ENCODE measurements at places on chromosomes 7 and 10.

DNA sequence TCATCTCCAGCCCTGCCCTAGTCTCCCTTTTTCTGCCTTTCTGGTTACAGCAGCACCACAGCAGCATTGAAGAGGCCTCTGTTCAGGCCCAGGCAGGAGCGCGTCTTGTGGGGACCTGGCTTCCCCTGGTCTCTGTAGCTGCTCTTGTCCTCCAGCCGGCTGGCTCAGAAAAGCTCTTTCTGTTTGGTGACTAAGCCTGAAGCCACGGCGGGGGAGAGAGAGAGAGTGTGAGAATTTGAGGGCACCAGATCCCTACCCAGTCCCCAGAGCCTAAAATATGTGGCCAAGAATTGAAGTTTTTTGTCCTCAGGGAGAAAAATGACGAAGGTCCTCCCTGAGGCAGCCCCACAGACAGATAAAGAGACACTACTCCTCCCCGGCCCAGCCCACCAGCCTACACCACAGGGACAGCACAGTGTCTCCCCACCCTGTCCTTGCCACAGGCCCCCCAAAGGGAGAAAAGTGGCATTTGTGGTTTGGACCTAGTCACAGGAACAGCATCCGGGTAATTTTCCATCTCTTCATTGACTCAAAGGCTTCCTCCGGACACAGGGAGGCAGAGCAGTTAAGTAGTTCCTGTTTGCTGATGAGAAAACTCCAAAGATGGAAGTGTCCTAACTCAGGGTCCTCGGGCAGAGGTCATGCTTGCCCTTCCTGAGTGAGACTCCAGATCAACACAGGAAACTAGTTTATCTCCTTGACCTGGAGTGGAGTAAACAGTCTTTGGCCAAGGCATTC lies 13.3 kb upstream of the FAM180A start:
- DNase-seq: no peak

DNA sequence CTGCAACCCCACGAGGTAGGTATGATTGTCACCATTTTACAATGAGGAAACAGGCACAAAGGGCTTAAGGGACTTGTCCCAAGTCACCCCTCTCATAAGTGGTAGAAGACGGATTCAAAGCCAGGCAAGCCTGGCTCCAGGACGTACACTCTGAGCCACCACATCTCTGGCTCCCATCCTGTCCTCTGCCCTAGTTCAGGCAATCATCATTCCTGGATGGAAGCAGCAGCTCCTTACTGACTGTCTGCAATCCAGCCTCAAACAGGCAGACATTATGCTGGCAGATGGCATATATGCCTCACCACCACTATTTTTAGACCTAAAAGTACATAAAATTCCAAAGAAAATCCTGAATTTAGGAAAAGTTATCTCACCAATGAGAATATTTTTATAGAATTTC lies 100.7 kb downstream of the USP6NL start:
- no peak for DNase-seq

DNA sequence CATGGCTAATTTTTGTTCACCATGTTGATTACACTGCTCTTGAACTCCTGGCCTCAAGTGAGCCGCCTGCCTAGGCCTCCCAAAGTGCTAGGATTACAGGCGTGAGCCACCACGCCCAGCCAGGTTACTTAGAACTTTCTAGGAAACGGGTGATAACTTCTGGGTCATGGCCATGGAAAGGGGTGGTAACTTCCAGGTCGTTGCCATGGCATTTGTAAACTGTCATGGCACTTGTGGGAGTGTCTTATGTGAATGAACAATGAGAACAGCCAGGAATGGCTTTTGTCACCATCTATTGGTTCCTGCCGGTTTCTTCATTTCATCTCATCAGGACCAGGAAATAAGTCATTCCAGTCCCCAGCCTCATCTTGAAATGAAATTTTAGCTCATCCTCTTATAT lies 120.9 kb downstream of the SLC16A9 start:
- DNase-seq: no peak

- DNase-seq: no peak
Measured at GRCh38 chr10:68574051-68574450, 13.9 kb downstream of the TET1 start.

DNA sequence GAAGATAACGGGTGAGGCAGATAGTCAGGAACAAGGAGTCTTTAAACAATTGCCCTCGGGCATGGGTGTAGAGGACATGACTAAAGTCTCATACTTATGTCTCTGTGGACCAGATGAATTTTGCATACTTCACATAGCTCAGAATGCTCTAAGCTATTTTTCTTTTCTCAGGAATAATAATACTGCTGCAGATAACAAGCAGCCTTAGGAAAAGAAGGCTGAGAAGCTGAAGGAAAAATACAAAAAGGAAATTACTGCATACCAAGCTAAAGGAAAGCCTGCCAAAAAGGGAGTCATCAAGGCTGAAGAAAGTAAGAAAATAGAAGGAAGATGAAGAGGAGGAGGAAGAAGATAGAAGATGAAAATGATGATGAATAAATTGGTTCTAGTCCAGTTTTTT lies 13.4 kb upstream of the ERCC6 start:
- no peak for DNase-seq

- no peak for DNase-seq
Measured at GRCh38 chr7:24169077-24169624, 114.8 kb upstream of the NPY start.

DNA sequence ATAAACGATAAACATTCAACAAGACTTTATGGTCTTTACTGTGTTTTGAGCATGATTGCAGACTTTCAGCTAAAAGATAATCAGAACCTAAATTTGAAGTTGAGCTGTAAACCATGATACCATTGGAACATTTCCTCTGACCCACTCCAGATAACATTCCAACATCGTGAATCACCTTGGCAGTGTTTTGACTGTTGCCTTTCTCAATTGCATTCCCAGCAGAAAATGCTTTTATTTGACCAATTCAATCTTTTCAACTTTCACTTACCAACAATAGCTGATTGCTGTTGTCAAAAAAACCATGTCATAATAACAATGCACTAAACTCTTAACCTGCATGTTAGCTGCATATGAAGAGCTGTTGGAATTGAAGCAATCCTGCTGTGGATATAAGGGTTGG lies 165.5 kb downstream of the MDFIC start:
- no peak for DNase-seq

- DNase-seq: no peak
Measured at GRCh38 chr10:133195611-133196010, 34.4 kb upstream of the UTF1 start.

- no peak for DNase-seq
Measured at GRCh38 chr10:26235761-26236160, 19.2 kb downstream of the GAD2 start.

- no peak for DNase-seq
Measured at GRCh38 chr10:130190737-130191115, 54.5 kb downstream of the GLRX3 start.

DNA sequence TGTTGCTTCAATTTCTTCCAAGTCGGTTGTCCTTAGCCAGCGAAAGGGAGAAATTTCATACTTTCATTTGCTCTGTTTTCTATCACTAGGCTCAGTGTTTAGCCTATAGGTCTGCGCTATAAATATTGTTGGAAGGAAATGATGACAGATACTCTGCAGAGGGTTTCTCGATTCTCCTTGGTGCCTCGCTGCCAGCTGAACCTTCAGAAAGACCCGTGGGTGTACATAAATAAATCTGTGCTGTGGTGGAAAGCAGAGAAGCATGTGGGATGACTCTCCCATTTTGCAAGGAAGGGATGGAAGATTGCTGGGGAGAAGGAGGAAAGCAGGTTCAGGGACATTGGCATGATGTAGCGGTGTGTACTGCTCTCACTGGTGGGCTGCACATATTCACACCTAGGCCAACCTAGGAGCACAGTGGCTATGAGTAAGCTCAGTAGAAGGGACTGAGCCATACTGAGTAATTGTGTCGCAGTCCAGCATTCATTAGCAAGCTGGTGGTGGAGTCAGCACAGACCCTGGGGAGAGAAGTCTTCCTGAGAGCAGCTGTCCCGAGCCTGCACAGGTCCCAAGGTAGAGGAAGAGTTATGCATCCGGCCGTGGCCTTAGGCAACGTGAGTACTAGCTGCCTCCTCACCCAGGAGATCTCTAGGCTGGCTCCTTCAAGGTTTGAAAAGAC lies 50.5 kb downstream of the PNLIPRP3 start:
- no peak for DNase-seq

DNA sequence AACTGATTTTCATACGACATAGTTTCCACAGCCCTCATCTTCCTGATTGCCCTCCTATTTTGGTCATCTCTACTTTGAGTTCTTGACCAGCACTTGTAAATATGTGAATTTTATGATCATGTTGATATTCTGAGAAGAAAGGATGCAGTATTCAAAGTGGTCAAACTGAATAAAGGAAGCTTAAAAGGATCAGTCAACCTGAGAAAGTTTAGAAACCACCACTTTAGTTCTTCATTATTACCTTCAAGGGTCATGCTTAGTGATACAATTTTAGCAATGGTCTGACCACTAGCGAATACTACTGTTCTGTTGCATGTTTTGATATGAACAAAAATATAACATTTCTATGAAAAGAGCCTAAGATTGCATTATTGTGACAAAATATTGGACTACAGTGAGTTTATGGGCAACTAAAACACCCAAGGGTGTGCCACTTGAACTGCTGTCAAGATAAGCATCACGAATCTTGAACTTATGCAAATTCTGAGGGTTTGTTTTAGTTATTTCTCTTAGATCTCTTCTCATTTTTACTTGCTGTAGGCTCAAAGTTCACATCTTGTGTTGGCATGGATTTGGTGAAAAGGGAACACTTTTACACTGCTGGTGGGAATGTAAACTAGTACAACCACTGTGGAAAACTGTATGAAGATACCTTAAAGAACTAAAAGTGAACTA lies 247.7 kb downstream of the IPMK start:
- no peak for DNase-seq

DNA sequence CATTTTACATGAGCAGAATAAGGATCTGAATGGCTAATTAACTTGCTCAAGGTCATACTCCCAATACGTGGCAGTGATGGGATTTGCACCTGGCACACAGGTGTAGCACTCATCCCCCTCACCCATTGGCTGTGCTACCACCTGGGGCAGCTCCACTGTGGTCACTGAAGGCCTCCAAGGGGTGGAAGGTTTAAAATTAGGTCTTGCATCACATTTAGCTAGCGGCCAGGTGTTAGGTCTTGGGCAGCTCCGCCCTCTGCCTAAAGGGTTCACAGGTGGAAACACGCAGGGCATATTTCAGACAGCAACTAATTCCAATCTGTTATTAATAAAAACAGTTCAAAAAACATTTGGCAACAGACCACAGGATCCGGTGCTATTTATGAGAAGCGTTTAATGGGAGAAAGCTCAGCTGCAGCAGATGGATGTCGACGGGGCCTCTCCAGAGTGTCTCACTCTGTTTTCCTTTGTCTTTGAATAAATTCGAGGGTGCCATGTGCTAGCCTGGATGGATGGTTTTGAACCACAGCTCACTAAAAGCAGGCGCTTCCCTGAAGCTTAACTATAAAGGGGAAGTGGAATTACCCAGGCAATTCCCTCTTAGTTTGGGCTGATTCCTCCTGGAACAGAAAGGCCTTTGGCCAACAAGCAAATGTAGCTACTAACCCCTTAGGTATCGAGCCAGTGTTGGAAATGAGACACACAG lies 1017.6 kb downstream of the TYW1 start:
- DNase-seq: no peak

DNA sequence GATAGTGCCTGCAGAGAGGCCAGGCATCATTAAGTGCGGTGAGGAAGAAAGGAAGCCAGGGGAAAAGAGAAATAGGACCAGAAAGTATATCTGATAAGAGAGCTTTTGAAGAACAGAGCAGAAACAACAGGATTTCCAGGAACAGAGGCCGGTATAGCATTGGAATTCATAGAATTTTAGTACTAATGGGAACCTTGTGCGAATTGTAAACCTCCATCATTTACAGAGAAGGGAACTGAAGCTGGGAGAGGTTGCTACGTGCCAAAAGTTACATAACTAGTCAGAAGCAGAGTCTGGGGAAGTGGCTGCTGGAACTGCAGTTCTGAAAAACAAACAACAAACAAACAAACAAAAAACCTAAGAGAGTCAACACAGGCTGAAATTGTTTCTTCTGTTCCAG lies 5.4 kb upstream of the ZMYND11 start:
- DNase-seq: no peak

DNA sequence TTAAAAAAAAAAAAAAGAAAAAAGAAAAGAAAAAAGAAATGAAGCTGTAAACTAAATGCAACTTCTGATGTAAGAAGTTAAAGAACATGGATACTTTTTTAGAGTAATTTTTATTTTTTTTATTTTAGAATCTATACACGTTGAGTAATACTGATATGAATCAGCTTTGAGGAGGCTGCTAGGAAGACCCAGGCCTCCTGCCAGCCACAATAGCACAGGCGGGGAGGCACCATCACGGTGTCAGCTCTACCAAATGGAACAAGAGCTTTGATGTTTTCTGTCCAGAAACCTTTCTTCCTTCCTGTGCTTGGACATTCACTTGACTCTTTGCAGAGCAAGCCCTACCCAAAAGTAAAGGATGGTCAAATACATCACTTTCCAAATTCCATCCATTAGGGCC lies 45.3 kb upstream of the EGR2 start:
- no peak for DNase-seq

GRCh38 chr7:42913591-42913990 lies 1.7 kb upstream of the C7orf25 start:
- no peak for DNase-seq

- DNase-seq: no peak
Measured at GRCh38 chr7:25712500-25712899, 439.5 kb upstream of the NFE2L3 start.

DNA sequence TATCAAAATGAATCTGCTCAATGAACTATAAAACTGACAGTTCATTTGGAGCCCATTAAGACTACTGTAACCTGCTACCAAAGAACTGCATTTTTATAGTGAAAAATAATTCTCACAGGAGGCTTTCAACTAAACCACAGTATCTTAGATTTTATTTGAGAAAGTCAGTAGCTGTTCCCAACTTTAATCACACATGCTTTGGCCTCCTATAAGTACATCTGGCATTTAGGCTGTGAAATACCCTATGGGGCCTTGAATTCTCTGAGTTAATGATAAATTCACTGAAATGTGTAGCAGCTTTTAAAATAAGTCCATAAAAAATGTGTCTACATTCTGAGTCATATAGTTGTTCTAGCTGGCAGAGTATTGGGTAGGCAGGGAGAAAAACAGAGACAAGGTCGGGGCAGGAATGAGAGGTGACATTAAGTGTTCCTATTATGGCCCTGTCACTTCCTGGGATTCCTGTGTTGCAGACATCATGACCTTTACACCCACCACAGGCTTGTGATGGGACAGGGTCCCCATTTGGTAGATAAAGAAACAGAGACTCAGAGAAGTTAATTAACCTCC lies 588.8 kb downstream of the REEP3 start:
- no peak for DNase-seq

DNA sequence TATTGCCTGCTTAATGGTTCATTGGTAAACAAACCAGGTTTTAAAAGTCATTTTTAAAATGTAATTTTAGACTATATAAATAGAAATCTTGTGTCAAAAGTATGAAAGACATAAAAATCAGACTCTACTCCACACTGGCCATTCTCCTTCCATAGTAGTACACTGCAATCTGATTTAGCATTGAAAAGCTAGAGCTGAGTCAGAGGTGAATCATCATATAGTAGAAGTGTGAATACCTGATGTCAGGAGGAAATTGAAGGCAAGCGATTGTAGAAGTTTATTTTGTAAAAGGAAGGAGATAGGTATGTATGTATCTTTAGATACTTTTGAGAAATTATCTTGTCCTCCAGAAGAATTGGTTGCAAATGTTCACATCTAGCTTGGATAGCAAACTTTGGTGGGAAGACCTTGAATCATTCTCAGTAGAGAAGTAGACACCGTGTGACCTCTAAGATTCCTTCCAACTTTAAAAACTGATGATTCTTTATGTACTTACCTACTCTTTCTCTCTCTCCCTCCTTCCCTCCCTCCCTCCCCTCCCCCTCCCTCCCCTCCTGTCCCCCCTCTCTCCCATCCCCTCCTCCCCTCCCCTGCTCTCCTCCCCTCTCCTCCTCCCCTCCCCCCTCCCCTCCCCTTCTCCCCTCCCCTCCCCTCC lies 88.1 kb downstream of the BTAF1 start:
- DNase-seq: no peak

All from activated effector memory CD4-positive, alpha-beta T cell treated with Interleukin-2 at 50 U/mL for 16 hours (primary cell).